ENCODE measurements at places on chromosomes 6 and 20.
A peak's percentile ranks its signal among the peaks of the same experiment; 100 is the strongest.

DNA sequence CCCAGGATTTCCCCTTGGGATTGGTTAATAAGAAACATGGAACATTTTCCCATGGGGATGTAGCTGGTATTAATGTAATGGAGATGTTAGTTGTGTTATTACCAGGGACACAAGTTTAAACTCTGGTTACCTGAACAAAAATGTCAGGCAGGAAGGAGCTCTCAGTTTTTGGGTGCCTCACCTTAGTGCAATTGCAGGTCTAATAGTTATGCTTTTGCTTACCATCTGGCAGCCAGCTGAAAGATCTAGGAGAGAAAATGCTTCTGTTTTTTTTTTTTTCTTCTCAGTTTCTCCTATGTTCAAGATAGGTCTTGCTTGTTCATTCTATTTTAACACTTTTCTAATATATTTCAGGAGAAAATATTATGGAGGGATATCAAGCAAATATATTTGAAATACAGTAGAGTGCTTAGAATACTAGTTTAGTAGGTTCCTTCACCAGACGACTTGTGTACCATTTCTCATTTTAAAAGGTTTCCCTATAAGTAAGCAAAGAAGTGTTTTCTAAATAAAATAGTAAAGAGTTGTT is 4.2 kb upstream of the UBE2J1 start:
- DNase-seq = no peak

DNA sequence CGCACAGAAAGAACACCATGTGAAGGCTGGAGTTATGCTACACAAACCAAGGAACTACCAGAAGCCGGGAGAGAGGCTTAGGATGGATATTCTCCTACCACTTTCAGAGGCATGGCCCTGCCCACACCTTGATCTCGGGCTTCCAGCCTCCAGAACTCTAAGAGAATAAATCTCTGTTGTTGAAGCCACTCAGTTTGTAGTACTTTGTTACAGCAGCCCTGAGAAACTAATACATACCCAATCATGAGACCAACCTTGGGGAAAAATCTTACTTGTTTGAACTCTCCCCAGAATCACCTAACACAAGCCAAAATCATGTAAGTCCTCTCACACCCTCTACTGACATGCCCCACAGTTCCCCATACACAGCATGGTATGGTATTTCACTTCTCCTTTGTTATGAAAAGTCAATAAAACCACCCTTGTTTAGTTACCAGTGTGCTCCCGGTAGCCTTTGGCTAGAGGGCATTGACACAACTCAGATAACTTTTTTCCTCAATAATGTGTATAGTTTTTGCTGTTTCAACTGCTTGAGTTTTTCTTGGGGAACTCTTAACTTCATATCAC is 40.7 kb upstream of the SLC2A12 start:
- no peak for DNase-seq

- no peak for DNase-seq
Observed at GRCh38 chr6:9675122-9675521, 739.8 kb downstream of the TFAP2A start.

GRCh38 chr20:36434383-36434782 is 106.9 kb upstream of the MYL9 start:
- no peak for DNase-seq

DNA sequence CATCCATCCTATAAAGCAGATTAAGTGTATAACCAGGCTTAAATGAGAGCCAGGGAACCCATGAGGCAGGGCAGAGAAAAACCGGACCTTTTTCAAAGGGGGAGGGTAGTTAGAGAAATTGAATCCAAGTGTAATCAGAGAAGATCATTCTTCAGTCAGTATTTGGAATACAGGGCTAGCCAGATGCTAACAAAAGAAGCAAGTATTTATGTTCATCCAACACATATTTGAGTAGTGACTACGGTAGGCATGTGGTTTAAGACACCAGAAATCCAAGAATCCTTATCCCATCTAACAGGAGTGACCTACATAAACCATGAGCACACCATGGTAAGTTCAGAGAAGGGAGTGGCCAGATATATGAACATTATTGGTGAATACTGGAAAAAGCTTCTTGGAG is 46.8 kb upstream of the FAM83C start:
- no peak for DNase-seq

DNA sequence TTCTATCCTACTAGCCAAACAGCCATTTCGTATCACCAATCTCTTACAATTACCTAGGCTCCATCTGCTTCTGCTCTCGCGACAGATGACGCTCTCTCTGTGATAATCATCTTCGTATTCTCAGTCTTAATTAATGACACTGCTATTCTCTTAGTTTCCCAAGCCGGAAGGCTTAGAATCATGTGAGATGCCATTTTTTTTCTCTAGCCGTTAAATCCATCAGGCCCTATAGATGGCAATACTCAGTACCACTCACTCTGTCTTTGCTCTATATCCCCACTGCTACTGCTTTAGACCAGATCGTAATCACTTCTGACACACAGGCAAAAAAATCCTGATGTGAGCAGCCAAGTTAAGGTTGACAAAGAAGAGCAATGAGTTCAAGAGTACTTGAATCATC is 2.1 kb upstream of the THEMIS start:
- peak; percentile 70 for DNase-seq

GRCh38 chr6:90328004-90328403 is 31.4 kb upstream of the BACH2 start:
- DNase-seq = no peak

- no peak for DNase-seq
Observed at GRCh38 chr6:90098627-90099026, 198.0 kb downstream of the BACH2 start.

DNA sequence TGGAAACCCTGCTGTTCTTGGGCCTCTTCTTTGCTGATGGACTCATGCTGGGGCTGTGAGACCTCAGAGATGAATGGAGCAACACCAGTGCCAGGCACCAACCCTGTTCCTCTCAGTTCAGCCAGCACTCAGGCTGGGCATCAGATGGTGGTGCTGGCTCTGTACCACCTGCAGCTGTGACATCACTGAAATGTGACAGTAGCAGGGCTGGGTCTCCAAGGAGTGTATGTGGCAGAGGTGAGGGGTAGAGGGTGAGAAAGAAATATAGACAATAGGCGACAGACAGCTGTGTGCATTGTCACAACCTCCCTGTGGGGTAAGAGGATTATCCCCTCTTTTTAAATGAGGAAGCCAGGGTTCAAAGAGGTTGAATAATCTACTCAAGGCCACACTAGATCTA is at the start of gene TP53TG5:
Gene TP53TG5 (minus strand): TSS at position 135 of the 400 bp plus-strand sequence. CDS start 89 bp downstream, at position 46.
- no peak for DNase-seq

DNA sequence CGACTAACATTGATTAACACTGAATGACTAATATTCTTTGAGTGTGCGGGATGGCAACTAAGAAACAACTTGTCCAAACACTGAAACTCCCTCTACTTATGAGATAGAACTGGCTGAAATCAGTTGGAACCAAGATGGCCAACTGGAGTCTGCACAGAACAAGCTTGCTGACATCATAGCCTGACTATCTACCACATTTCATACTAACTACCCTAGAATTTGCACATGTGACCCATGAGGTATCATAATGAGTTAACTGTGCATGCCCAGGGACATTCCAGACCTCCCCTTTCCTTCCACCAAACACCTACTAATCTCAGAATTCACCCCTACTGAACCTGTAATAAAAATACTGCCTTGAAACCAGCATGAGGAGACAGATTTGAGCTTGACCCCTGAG is 43.2 kb downstream of the PHIP start:
- no peak for DNase-seq

DNA sequence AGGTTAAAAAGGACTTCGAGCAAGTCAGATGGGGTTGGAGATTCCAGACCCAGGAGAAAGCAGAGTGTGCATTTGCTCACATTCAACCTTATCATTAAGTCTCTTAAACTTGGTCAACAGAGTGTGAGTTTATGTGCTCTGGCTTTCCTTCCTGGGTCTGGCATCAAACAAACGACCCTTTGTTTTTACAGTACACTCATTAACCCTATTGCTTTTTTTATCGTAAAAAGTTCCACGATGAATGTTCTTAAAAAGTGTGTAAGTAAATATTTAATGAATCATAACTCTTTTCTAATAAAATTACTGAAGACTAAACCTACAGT is 2.5 kb downstream of the FYN start:
- no peak for DNase-seq

DNA sequence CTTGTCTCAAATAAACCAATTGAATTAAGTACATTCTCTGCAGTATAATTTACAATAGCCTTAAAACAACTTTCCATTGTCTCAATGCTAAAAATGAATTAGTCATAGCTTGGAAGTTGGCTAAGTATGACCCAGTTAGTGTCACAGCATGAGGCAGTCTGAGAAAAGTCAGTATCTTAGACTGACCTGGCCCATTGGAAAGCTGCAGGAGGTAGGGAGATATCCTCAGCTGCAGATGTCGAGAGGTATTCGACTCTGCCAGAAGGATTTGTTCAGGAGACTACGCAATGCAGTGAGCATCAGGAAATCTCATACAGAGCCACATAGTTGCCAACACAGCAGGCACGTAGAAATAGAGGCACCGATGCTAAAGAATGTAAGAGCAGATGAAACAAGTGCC is 350.9 kb upstream of the NRSN1 start:
- no peak for DNase-seq

DNA sequence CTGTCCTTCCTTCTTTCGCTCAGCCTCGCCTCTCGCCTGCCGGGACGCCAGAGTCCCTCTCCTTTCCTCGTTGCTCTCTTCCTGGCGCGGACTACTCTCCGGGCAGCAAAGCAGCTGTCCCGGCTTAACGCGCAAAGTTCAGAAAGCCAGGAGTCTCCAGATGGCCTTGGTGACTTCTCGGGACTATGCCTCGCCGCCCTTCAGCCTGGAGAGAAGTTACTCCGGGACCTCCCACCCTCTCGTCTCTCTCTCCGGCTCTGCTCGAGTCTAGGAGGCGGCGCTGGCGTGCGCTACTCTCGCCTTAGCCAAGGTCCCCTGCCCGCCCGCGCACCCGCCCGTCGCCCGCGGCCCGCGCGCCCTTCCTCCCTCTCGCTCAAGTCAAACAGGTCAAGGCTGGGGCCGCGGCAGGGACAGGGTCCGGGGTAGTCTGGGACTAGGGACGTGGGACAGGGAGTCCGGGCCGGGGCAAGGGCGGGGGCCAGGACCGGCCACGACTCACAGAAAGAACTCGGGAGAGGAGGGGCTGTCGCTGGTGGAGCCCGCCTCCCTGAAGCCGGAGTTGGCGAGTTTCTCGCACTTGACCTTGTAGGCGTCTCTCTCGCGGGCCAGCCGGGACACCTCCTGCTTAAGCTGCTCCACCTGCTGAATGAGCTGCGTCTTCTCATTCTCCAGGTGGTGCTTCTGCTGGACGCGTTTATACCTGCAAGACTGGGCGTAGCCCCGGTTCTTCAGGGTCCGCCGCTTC is 1.5 kb downstream of the MAFB start:
- DNase-seq = peak; percentile 75

- DNase-seq = peak; percentile 35
Observed at GRCh38 chr6:73388800-73389512, 5.7 kb upstream of the DDX43 start.

GRCh38 chr20:49851991-49852390 is 39.4 kb downstream of the SLC9A8 start:
- no peak for DNase-seq

- no peak for DNase-seq
Observed at GRCh38 chr6:105909106-105909505, 177.0 kb upstream of the PRDM1 start.

- DNase-seq = no peak
Observed at GRCh38 chr6:123329337-123329736, 307.4 kb downstream of the TRDN start.

DNA sequence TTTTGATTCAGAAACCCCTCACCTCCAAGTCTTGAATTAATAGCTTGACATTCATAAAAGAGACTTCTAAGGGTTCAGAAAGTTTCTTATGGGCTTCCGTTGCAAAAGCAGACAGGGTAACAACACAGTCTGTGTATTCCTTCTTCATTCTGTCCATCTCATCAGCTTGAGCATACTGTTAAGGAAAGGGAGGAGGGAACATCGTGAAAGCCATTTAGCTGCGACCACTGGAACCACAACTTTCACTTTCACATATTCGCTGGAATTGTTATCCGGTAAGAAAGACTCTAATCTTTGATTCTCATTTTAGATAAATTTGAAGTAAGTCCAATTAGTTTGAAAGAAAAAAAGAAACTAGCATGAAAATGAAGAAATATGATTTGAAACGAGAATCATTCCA is 174.4 kb downstream of the SYNE1 start:
- DNase-seq = no peak

DNA sequence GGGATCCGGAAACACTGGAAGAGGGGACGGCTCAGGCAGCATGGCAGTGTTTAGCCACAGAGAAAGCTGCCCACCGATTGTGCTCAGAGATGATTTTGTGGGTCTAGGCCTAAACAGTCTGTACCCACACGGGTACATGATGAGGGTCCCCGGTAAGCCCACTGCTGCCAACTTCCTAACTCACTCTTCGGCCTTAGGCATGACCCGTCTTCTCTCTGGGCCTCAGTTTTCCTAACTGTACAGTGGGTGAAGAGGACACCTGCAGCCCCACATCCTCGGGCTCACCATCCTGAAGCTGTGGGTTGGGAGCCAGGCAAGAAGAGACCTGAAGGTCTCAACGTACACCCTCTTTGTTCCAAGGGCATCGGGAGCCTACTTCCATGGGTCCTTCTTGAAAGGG is 6.5 kb downstream of the FOXP4 start:
- DNase-seq = no peak

- DNase-seq = no peak
Observed at GRCh38 chr6:33095681-33096080, 19.9 kb downstream of the HLA-DPB1 start.
